ENCODE measurements at places on chromosomes 2 and 18.

DNA sequence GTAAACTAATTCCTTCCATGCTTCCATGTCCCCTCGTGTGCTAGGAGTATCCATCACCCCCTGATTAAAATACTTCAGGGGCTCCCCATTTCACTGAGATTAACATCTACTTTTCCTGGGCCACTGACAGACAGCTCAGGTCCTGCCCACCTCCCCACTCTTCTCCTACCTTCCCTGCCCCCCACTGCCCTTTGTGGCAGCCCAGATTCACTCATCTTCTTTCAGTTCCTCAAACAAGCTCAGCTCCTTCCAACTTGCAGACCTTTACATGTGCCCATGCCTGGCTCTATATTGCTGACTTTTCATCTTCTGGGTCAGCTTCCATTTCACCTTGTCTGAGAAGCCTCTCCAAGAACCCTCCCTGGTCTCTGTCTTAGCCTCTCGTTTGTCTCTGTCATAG is 12.0 kb downstream of the RUFY4 start:
- H3K36me3 ChIP-seq = no peaks in the 10 kb centered on the region
- H3K27me3 ChIP-seq = no peaks in the 10 kb centered on the region
- no peak overlapping the region for H3K4me3 ChIP-seq

DNA sequence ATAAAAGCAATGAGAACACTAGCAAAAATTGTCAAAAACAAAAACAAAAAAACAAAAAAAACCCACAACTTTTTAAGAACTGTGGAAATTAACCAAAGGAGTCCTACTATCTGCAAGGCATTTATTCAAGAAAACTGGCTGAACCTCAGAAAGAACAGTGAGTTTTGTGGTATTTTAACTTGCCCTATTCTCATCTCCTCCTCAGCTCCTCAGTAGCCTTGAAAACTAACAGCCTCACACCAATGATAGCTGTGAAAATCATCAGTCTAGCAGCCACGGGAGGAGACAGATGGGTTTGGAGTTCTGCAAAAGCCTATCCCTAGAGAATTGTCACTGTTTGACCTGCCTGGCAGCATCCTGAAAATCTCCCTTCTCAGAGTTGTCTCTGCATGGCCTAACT is 20.1 kb upstream of the DNER start:
- DNase-seq = no peak
- no peaks in the 10 kb centered on the region for H3K36me3 ChIP-seq
- H3K4me3 ChIP-seq = no peak overlapping the region
- peaks cover 2% of the 10 kb centered on the region for H3K4me1 ChIP-seq

DNA sequence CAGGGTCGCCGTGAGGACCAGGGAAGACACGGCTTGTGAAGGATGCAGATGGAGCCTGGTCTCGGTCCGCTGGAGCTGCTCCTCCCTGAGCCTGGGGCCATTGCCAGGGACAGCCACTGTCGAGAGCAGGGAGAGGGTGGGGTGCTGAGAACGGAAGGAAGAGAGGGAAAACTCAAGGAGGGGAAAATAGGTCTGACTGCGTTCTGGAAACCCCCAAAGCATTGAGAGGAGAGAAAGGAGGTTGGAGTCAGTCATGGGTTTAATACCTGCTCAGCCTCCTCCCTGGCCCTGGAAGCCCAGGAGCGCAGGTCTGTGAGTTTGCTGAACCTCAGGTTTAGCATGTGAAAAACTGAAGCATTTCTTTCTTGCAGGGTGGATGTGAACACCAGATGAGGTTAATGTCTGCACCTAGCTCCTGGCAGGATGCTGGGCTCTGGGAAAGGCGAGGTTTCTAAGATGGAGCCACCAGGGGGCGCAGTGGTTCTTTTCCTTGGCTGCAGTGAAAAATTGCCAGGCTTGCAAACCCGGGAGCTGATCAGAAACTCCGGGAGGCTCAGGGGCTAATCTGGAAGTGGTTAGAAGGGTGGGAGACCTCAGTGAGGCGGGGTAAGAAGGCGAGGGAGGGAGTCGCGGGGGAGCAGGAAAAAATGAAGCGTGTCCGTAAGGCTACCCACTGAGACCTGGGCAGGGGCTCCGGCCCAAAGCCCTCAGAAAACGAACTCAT is 33.6 kb upstream of the RNF149 start:
- H3K4me3 ChIP-seq = no peak overlapping the region
- no peaks in the 10 kb centered on the region for H3K36me3 ChIP-seq
- H3K4me1 ChIP-seq = peaks cover 3% of the 10 kb centered on the region
- no peak overlapping the region for H3K27ac ChIP-seq

DNA sequence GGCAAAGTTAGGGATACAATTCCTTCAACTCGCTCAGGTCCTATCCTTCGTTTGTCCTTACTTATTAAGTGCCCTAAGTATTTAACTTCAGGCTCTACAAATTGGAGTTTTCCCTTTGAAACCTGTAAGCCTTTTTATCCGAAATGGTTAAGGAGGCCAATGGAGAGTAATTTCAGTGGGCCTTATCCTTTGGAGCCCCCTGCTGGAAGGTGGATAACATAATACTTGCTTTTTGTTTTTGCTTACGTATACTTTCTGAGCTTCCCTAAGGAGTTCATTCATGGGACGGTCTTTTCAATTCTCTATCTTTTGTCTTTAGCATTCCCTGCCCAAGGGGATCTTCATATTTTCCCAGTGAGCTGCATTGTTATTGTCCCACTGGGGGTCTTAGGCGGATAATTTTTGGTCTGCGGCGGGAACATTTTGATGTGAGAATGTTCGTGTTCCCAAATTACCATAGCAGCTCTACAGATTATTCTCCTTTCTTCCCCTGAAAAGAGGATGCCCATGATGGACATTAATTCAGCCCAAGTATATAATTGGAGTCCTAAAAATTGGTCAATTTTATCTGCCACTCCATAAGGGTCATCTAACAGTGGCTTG is 34.4 kb upstream of the TRAPPC8 start:
- DNase-seq = no peak
- H3K4me1 ChIP-seq = no peaks in the 10 kb centered on the region
- no peaks in the 10 kb centered on the region for H3K27me3 ChIP-seq
- H3K27ac ChIP-seq = no peak overlapping the region
- no peaks in the 10 kb centered on the region for H3K36me3 ChIP-seq

- H3K36me3 ChIP-seq = no peaks in the 10 kb centered on the region
- no peaks in the 10 kb centered on the region for H3K27me3 ChIP-seq
- no peaks in the 10 kb centered on the region for H3K4me1 ChIP-seq
- H3K27ac ChIP-seq = no peak overlapping the region
These were observed 103.9 kb upstream of the XIRP2 start for GRCh38 chr2:166784296-166784946.

GRCh38 chr2:101657787-101658186 is 39.7 kb upstream of the MAP4K4 start:
- no peak overlapping the region for H3K4me3 ChIP-seq
- H3K27me3 ChIP-seq = no peaks in the 10 kb centered on the region
- no peak for DNase-seq
- H3K36me3 ChIP-seq = no peaks in the 10 kb centered on the region
- H3K4me1 ChIP-seq = peaks cover 11% of the 10 kb centered on the region

GRCh38 chr18:68533641-68534040 is 181.3 kb downstream of the TMX3 start:
- H3K27me3 ChIP-seq = no peaks in the 10 kb centered on the region
- no peak for DNase-seq
- H3K36me3 ChIP-seq = no peaks in the 10 kb centered on the region

- DNase-seq = peak; percentile 71
- no peak overlapping the region for H3K4me3 ChIP-seq
- no peaks in the 10 kb centered on the region for H3K4me1 ChIP-seq
- no peaks in the 10 kb centered on the region for H3K27me3 ChIP-seq
- no peak overlapping the region for H3K27ac ChIP-seq
- no peaks in the 10 kb centered on the region for H3K36me3 ChIP-seq
These were observed 23.8 kb downstream of the ANKAR start for GRCh38 chr2:189698020-189698887.

GRCh38 chr2:10001586-10001985 is 41.8 kb upstream of the KLF11 start:
- no peak overlapping the region for H3K27ac ChIP-seq
- no peaks in the 10 kb centered on the region for H3K27me3 ChIP-seq
- H3K4me1 ChIP-seq = peaks cover 2% of the 10 kb centered on the region
- no peaks in the 10 kb centered on the region for H3K36me3 ChIP-seq
- no peak overlapping the region for H3K4me3 ChIP-seq

DNA sequence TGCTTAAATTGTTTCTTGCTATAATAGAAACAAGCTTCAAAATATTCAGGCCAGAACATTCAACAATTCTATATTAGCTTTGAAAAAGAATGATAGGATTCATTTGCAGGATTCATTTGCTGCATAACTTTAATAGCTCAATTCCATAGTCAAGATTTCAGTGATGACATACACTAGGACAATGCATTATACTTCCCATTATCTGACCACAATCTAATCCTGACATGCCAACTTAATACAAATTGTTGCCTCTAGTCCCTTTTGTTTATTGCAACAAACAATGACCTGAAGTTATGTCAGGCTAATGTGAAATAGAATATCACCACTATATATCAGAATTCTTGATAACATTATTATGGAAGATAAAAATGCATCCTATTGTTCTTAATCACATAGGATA is 169.4 kb downstream of the DNAH7 start:
- H3K4me1 ChIP-seq = peaks cover 5% of the 10 kb centered on the region
- no peak overlapping the region for H3K27ac ChIP-seq
- no peak overlapping the region for H3K4me3 ChIP-seq
- no peak for DNase-seq

GRCh38 chr2:281381-281780 is 6.5 kb downstream of the ALKAL2 start:
- peaks cover 18% of the 10 kb centered on the region for H3K36me3 ChIP-seq
- no peak overlapping the region for H3K27ac ChIP-seq
- no peak overlapping the region for H3K4me3 ChIP-seq
- no peak for DNase-seq
- H3K27me3 ChIP-seq = no peaks in the 10 kb centered on the region

DNA sequence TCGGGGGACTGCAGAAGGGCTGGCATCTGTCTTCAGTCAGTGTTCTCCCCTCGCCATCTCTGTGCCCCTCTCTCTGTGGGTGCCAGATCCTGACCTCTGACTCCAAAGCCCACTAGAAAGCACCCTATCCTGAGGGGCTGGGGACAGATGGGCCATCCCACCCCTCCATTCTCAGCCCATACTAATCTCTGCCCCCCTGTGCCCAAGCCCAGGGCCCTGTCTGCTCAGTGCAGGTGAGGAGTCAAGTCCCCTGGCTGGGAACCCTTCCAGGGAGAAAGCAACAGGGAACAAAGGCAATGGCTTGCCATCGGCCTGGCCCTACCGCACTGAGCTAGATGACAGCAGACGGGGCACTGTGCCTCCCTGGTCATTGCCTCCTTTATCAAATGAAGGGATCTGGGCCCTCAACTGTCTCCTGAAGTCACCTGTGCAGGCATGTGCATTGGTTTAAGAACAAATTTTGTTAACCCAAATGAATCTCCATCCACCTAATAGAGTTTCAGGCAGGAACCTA is 42.7 kb upstream of the ID2 start:
- peaks cover 26% of the 10 kb centered on the region for H3K4me1 ChIP-seq
- DNase-seq = no peak
- H3K27me3 ChIP-seq = no peaks in the 10 kb centered on the region
- H3K27ac ChIP-seq = no peak overlapping the region
- H3K4me3 ChIP-seq = no peak overlapping the region
- no peaks in the 10 kb centered on the region for H3K36me3 ChIP-seq

- H3K27me3 ChIP-seq = no peaks in the 10 kb centered on the region
- DNase-seq = peak; percentile 87
- H3K36me3 ChIP-seq = no peaks in the 10 kb centered on the region
- no peaks in the 10 kb centered on the region for H3K4me1 ChIP-seq
- H3K27ac ChIP-seq = no peak overlapping the region
These were observed 84.1 kb upstream of the EPC2 start for GRCh38 chr2:148560496-148560895.

- no peaks in the 10 kb centered on the region for H3K36me3 ChIP-seq
- H3K4me1 ChIP-seq = peaks cover 37% of the 10 kb centered on the region
- no peak for DNase-seq
- no peak overlapping the region for H3K27ac ChIP-seq
These were observed 1.2 kb upstream of the CNNM4 start for GRCh38 chr2:96759548-96759947.

GRCh38 chr2:113878743-113879142 is 11.1 kb upstream of the ACTR3 start:
- no peak for DNase-seq
- no peak overlapping the region for H3K27ac ChIP-seq
- H3K36me3 ChIP-seq = no peaks in the 10 kb centered on the region
- no peaks in the 10 kb centered on the region for H3K27me3 ChIP-seq
- no peak overlapping the region for H3K4me3 ChIP-seq
- H3K4me1 ChIP-seq = peaks cover 3% of the 10 kb centered on the region

- peaks cover 12% of the 10 kb centered on the region for H3K4me1 ChIP-seq
- no peaks in the 10 kb centered on the region for H3K36me3 ChIP-seq
- H3K4me3 ChIP-seq = no peak overlapping the region
- H3K27ac ChIP-seq = peak overlapping the region; percentile 54
These were observed 117.6 kb upstream of the FOSL2 start for GRCh38 chr2:28274911-28275685.

GRCh38 chr2:204791230-204791629 is 246.0 kb downstream of the PARD3B start:
- H3K27ac ChIP-seq = no peak overlapping the region
- H3K36me3 ChIP-seq = no peaks in the 10 kb centered on the region
- DNase-seq = no peak
- no peaks in the 10 kb centered on the region for H3K27me3 ChIP-seq
- H3K4me3 ChIP-seq = no peak overlapping the region

GRCh38 chr2:99317161-99317872 is 16.3 kb upstream of the LYG1 start:
- no peak overlapping the region for H3K27ac ChIP-seq
- H3K27me3 ChIP-seq = no peaks in the 10 kb centered on the region
- H3K36me3 ChIP-seq = peaks cover 26% of the 10 kb centered on the region
- no peak overlapping the region for H3K4me3 ChIP-seq
- no peaks in the 10 kb centered on the region for H3K4me1 ChIP-seq

- no peak overlapping the region for H3K27ac ChIP-seq
- H3K27me3 ChIP-seq = no peaks in the 10 kb centered on the region
- H3K36me3 ChIP-seq = no peaks in the 10 kb centered on the region
- peaks cover 7% of the 10 kb centered on the region for H3K4me1 ChIP-seq
- H3K4me3 ChIP-seq = no peak overlapping the region
- peak; percentile 58 for DNase-seq
These were observed 143.0 kb upstream of the SOX11 start for GRCh38 chr2:5548991-5549715.

GRCh38 chr18:949724-950631 is 45.3 kb downstream of the ADCYAP1 start:
- H3K4me1 ChIP-seq = no peaks in the 10 kb centered on the region
- H3K27me3 ChIP-seq = no peaks in the 10 kb centered on the region
- DNase-seq = no peak

- no peak overlapping the region for H3K4me3 ChIP-seq
- H3K27me3 ChIP-seq = no peaks in the 10 kb centered on the region
- H3K4me1 ChIP-seq = peaks cover 7% of the 10 kb centered on the region
- H3K36me3 ChIP-seq = no peaks in the 10 kb centered on the region
- DNase-seq = no peak
- H3K27ac ChIP-seq = no peak overlapping the region
These were observed 39.6 kb downstream of the MGAT4A start for GRCh38 chr2:98691303-98691702.

DNA sequence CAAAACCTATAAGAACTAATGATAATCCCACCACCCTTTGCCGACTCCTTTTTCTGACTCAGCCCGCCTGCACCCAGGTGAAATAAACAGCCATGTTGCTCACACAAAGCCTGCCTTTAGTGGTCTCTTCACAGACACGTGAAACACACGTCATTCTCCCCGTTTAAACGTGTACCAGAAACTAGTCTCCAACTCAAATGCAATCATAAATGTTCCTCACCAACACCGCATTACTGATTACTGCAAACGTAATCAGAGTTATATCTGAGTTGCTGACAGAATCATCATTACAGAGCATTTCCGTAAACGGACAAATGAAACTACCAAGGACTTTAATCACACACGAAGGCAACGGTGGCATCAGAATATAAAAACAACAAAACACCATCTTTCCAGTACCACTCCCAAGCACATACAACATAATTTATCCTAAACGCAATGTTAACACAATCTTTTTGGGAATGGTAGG is 1.9 kb downstream of the CLK1 start:
- DNase-seq = peak; percentile 51
- H3K4me1 ChIP-seq = no peaks in the 10 kb centered on the region
- no peaks in the 10 kb centered on the region for H3K27me3 ChIP-seq
- peaks cover 10% of the 10 kb centered on the region for H3K36me3 ChIP-seq
- peak overlapping the region; percentile 99 for H3K4me3 ChIP-seq

All from lung (tissue), 17 donors.